ENCODE measurements at places on chromosomes 7 and 10. TPM values are rescaled to one million over a fixed set of nuclear protein-coding genes. Genes with fewer than 3 reads are reported as not detected.

PAOX gene
- total RNA-seq, result 3.1 TPM

MYH16 gene
- not detected for total RNA-seq

AQP1 gene
- 140 TPM for total RNA-seq

HERPUD2 gene
- 12.5 TPM for total RNA-seq

EFCAB10 gene
- not detected for total RNA-seq

DNA sequence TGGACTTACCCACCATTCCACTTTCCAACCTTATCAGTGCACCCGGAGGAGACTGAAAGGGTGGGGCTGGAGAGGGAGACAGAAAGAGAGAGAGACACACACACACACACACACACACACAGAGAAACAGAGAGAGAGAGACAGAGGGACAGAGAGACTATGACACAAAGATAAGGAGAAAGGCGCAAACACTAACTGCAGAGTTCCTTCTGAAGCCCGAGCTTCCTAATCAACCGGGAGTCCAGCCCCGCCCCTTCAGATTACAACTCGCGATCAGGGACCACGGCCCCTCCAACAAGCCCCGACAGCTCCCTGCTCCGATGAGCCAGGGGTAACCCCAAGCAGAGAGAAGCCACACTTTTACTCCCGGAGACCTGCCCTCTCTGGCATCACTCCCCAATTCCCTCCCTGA is 499 bp downstream of the GAL3ST4 start:
- no peaks in the 10 kb centered on the region for H3K36me3 ChIP-seq
- H3K4me3 ChIP-seq, result peak overlapping the region; percentile 58
- no peaks in the 10 kb centered on the region for H3K27me3 ChIP-seq
- no peak for DNase-seq
- H3K4me1 ChIP-seq, result peaks cover 8% of the 10 kb centered on the region
